ENCODE measurements at places on chromosomes 2 and 18. TPM values are rescaled to one million over a fixed set of nuclear protein-coding genes. Genes with fewer than 3 reads are reported as not detected.

The SCTR gene
- 21.2 TPM for polyA plus RNA-seq

DNA sequence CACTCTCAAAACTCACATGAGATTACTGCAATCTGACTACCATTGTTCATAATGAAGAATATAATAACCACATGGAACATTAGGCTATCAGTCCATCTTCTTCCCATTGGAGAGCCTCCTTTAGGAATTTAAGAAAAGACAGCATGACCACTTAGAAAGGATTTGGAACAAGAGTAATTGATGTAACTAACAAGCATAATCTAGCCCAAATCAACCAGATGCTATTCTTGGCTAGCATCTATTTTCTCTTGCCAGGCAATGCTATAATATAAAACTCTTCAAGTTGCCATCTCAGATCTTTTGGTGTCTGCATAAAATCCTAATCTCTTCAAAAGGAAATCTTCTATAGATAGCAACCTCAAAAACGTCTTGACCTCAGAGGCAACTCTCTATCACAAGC is 152.0 kb upstream of the REG3G start:
- no peak for DNase-seq

The GALNT14 gene
- polyA plus RNA-seq, result 35.5 TPM

GRCh38 chr18:45171679-45172191 is 443.5 kb upstream of the SLC14A2 start:
- DNase-seq, result no peak

DNA sequence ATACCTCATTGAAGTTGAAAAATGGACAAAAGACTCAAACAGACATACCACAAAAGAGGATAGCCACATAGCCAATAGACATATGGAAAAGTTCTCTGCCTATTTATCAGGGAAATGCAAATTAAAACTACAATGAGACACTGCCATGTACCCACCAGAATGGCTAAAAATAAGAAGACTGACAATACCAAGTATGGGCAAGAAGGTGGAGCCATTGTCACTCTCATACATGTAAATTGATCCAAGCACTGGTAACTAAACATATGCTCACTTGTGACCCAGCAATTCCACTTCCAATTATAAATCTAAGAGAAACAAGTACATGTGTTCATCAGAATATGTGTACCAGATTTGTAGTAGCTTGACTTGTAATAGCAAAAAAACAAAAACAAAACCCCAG is 4.6 kb downstream of the LOXHD1 start:
- DNase-seq, result no peak
